ENCODE measurements at places on chromosomes 3 and 15.
A peak's percentile ranks its signal among the peaks of the same experiment; 100 is the strongest.

- no peak for ATAC-seq
Observed at GRCh38 chr3:42166662-42167300, 75.6 kb downstream of the TRAK1 start.

GRCh38 chr3:54940971-54941370 is 13.1 kb upstream of the LRTM1 start:
- ATAC-seq = no peak

- ATAC-seq = no peak
Observed at GRCh38 chr15:89790206-89790605, 14.1 kb downstream of the MESP2 start.

DNA sequence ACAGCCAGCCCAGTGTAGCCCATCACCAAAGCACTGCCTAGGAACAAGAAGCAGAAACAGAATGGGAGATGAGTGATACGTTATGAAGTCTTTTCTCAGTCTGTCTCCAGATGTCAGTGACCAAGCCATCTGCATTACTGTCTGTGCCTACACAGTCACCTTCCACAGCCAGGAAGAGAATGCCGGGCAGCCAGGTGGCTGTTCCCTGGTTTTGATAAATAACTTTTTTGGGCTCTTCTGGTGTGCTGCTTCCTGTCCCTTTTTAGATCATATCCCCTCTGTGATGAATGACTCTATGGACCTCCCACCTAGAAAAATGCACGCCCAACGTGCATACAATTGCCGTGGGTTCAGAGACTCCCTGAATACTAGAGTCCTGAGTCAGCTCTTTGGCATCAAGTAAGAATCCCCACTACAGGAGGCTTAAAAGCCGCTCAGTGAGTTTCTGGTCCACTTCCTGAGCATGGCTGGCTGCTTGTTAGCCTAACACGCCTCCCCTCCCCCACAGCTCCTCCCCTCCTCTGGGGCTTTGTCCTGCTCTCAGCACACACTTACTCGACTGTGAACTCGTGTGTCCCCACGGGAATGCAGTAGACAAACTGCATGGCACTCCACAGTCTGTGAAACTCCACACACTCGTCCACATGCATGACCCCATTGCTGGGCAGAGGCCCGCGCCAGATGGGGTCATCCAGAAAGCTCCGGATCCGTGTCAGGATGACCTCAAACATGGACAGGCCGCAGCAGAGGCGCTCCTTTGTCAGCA is 34.7 kb downstream of the NIPA2 start:
- ATAC-seq = peak; percentile 5

DNA sequence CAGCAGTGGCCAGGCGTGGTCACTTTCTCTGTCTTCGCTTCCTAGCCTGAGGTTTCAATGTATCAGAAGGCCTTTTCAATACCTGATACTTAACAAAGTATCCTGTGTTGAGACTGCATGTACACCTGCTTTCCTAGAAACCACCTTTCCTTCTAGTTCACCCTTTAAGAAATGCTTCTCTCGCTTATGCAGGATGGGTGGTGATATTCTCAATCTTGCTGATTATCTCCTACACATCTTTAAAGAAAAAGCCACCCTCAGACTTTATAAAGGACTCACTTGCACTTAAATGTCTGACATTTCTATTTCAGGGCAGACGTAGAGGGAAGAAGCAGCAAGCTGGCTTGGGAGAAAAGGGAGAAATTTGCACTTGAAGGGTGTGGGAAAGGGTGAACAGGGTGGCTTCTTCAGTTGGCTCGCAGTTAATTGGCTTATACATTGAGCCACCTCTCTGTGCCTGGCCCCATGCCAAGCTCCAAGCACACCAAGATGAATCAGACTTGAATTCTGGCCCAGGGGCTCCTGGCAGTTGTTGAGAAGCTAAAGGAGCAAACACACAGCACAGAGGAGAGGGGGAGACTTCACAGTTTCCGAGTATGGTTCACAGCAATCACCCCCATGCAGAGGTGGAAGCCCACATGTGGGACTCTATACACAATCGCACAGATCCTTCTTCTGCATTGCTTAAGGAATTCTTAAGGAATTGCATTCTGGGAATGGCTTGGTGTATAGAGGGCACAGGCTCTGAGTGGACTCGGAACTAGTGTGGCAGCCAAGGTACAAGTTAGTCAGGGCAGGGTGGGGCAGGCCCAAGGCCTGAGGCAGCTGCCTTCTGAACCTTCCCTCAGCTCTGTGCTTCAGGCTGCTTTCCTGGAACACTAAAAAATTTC is 1.3 kb downstream of the ARL6IP5 start:
- ATAC-seq = peak; percentile 88

Measured in esophagus mucosa (tissue), 1 donor.